ENCODE measurements at places on chromosomes 5 and 9.

GRCh38 chr5:6554812-6555211, 78.0 kb downstream of the NSUN2 start:
- DNase-seq, result no peak

DNA sequence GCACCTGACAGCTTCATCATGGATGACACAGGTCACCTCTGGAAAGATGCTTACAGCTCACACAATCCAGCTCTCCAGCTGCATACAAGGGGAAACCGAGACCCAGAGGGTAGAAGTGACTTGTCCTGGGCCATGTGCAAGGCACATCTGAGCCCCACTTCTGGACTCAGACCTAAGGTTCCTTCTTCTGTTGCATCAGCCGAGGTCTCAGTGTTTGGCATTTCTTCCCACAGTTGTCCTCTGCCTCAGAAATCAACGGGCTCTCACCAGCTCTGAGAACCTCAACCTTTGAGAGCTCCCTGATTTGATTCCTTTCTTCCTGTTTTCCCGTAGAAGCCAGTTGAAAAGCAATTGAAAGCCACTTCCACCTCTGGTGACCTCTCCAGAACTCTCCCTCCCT, 38.7 kb upstream of the COL15A1 start:
- no peak for DNase-seq

DNA sequence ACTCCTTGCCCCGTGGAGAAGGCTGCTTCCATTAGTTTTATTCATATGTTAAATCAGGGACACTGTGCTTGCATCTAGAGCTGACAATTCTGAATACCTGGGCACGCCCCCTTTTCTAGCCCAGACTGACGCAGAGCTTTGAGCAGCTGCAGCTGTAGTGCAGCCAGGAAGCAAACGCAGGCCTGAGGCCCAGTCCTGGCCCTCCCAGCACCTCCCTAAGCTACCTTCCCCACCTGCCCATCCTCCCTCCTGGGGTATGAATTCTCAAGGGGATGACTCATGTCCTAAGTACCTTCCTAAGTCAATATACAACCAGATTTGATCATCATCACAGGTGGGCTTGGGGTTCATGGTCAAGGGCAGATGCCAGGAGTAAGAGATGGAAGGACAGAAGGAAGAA, 3.5 kb downstream of the PHF19 start:
- DNase-seq, result no peak

DNA sequence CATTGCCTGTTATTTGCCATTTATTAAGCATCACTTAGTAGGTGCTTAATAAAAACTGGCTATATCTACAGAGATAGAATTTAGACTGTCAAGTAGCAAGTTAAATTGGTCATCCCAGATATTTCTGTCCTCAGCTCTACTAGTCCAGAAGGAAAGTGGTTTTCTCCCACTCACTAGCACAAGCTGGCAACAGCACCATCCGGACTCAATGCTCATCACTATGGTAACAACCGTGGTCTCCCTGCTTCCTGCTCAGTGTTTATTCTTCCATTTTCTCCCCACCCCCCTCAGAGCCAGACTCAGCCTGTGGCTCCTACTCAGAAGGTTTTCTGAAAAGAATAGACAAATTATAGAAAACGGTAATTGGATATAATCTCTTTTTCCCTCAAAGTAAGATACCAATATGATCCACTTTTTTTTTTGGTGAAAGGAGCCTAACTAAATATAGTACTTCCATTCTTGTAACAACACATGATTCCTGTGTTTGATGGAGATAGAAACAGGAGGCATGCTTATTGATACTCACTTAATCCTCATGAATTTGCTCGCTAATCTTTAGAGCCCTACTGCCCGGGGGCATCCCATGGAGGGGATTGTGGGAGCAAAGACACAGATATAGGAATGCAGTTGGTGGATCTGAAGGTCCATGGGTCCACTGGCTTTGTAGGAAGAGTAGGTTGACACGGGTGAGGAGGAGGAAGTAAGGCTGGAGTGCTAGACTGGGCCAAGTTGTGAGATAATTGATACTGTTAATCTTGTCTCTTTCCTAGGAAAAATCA, 191.4 kb downstream of the MAN2A1 start:
- no peak for DNase-seq

GRCh38 chr5:150082374-150082773, 4.0 kb downstream of the CSF1R start:
- no peak for DNase-seq

DNA sequence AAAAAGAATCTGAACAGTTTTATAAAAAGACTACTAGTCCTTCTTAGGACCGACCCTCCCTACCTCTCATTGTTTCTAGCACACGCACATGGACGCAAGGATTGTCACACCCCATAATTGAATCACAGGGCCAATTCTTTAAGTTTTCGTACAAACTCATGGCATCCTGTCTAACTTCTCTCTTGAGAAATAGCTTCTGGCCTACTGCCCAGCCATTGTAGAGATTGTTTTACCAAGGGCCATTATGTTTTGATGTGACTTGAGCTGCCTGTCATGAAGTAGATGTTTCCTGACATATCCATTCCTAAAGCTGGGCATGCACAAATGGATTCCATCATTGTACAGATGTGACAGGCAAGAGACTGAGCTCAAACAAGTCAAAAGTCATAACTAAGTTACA, 1672.1 kb upstream of the C9orf72 start:
- DNase-seq, result no peak

GRCh38 chr5:167629634-167630033, 661.8 kb upstream of the WWC1 start:
- DNase-seq, result no peak

GRCh38 chr5:155676967-155677366, 650.0 kb upstream of the SGCD start:
- DNase-seq, result no peak

DNA sequence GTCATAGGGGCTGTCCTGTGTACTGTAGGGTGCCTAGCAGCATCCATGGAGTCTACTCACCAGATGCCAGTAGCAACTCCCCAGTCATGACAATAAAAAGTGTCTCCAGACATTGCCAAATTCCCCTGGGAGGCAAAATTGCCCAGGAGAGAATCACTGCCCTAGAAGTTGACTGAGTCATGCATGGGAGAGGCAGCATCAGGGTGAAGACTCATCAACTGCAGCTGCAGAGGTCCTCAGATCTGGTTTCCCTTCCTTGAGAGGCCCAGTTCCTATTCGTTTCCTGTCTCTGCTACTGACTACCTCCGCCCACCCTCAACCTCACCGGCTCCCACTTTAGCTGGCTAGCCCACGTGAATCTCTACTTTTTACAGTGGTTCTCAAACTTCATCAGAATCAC, 88.6 kb upstream of the AGXT2 start:
- DNase-seq, result no peak

DNA sequence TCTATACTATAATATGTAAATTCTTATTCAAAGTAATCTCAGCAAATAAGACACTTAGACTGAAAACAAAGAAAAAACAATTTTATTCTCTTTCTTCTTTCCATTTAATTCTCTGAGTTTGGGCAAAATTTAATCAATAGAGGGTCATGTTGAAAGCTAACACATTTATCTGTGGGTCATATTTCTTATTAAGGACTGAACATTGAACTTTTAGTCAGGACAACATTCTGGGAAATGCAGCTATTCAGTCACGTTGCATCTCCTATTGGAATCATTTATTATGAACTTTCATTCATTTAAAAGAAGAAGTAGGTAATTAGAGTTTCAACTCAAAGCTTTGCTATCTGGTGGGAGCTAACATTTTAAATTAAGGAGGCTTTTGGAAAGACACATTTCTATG, 372.5 kb downstream of the MAN2A1 start:
- no peak for DNase-seq

GRCh38 chr9:110605565-110605964, 26.0 kb upstream of the SVEP1 start:
- DNase-seq, result no peak

GRCh38 chr5:64979531-64979930, 210.8 kb downstream of the CWC27 start:
- no peak for DNase-seq

DNA sequence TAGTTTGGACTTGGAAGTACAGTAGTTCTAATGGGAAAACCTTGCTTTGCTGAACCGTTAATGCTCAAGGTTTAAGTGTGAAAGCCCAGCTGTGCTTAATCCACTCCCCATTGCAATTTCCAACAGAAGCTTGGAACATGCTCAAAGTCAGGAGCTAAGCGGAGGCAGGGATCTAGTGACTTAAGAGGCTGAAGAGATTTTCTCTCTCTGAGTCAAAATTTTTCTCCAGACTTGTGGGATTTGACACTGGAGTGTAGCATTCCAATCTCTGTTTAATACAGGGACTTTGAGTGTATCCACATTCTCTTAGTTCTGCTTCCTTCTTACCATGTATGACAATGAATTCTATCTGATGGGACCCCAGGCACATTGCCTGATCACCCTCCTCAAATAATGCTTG, 471.8 kb downstream of the KIF4B start:
- DNase-seq, result no peak

GRCh38 chr9:4287386-4287785, 12.5 kb downstream of the GLIS3 start:
- no peak for DNase-seq

DNA sequence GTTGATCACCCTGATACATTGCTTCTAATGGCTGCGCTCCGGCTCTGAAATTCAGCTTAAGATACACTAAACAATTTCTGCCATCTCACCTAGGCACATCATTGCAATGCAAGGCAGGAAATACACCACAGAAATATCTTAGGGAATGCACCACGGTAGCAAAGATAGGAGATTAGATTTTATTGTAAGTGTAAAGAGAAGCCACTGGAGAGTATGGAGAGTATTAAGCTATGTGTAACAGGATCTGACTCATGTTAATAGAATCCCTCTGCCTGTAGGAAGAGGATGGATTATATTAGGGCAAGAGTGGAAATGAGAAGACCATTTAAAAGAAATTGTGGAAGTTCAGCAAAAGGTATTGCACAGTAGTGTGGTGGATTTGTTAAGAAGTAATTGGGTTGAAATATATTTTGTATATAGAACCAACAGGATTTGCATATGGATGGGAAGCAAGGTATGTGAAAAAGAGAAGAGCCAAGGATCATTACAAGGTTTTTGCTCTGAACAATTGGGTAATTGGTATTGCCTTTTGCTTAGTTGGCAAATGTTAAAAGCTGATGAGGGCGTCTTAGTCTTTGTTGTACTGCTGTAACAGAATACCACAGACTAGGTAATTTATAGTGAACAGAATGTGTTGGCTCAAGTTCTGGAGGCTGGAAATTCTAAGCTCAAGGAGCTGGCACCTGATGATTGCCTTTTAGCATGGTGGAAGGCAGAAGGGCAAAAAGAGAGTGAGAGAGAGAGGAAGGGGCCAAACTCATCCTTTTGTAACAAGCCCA, 636.1 kb downstream of the PSAT1 start:
- DNase-seq, result no peak

GRCh38 chr9:121581786-121582600, 69.4 kb upstream of the DAB2IP start:
- no peak for DNase-seq

DNA sequence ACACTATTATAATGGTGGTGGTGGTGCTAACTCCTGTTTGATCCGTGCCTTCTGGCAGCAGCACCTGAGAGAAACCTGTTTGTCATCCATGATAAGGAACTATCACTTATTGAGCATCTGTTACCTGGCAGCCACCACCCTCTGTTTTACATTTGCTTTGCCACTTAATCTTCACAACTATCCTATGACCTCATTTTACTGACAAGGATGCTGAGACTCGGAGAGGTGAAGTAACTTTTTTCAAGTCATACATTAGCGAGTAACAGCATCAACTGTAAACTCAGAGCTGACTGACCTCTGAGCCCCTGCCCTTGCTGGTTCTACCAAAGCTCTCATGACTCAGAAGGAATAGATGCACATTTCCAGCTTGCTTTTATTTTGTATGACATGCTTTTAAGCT, 81.1 kb downstream of the EGFLAM start:
- no peak for DNase-seq

GRCh38 chr5:169808118-169808581, 171.1 kb downstream of the DOCK2 start:
- no peak for DNase-seq

DNA sequence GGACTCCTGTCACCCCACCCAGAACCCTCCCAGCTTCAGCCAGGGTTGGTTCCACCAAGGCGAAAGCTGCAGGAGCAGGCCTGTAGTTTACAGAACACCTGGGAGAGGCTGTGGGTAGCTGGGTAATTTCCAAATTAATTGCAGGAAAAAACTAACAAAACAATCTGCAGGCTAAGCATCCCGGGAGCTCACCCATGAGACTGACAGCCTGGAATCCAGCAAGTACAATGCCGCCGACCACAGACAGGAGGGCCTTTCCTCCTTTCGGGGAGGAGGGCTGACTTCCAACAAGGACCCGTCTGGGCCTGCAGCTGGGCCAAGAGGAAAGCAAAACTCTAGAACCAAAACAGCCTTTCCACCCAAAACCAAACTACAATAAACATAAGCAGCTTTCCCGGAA, 10.3 kb downstream of the FOXE1 start:
- DNase-seq, result no peak

GRCh38 chr5:149260761-149261160, 10.9 kb upstream of the AFAP1L1 start:
- DNase-seq, result no peak

DNA sequence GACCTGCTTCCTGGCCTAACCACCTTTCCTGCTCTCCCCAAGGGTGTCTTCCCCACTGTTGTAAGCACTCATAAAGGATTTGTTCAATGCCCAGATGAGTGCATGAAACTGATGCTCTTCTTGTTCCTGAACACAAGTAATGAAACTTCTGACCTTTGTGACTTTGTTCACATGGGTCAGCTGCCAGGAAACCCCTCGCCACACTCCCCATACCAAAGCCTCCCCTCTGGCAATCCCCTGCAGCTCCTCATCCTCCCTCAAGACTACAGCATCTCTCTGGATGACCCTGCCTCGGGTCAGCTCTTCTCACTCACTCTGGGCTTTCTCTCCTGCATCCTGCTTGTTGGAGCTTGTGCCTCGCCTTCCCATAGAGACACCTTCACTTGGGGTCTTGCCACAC, 72.2 kb upstream of the SPTLC1 start:
- no peak for DNase-seq

DNA sequence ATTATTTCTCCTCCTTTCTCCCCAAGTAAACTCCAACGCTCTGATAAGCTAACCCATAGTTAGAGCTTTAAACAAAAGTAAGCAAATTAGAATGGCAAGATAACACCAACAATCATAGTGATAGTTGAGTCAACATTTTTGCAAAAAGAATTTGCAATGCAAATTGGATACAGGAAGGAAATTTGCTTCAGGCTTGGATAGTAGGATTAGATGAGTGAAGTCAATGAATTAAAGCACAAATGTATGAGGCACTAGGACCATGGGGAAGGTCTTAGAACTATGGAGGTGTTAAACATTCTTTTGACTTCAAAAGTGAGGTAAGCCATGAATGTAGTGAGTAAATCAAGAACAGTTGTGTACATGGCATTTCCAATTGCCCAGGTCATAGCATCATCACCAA, 289.8 kb upstream of the GRAMD2B start:
- DNase-seq, result no peak

DNA sequence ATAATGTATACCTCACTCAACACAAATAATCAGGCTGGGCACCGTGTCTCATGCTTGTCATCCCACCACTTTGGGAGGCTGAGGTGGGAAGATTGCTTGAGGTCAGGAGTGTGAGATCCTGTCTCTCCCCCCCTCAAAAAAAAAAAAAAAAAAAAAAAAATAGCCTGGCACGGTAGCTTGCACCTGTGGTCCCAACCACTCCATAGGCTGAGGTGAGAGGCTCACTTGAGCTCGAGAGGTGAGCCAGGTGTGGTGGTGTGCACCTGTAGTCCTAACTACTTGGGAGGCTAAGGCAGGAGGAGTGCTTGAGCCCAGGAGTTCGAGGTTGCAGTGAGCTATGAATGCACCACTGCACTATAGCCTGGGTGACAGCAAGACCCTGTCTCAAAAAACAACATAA, 9.6 kb upstream of the ETF1 start:
- no peak for DNase-seq
